ENCODE measurements at places on chromosomes 6 and 20.

DNA sequence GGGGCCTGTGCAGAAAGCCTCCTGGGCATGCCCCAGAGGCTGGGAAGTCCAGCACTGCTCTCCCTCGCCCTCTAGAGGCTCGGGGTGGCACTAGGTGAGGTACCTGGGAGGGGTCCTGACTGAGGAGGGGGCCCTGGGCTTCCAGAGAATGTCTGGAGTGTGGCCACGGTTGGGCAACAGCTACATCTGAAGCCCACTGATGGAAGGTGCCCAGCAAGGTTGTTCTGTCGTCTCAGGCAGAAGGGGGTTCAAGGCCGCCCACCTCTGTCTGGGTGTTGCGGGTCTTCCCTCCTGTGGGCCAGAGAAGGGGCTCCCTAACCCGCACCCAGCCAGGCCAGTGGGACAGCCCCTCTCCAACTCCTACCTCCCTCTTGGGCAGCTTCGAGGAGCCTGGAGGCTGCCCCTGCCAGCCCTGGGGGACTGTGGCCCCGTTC, 11.4 kb upstream of the VEGFA start:
- DNase-seq, result no peak
- no peaks in the 10 kb centered on the region for H3K4me1 ChIP-seq
- no peaks in the 10 kb centered on the region for H3K27me3 ChIP-seq
- H3K4me3 ChIP-seq, result no peak overlapping the region
- no peaks in the 10 kb centered on the region for H3K36me3 ChIP-seq

GRCh38 chr20:45798935-45799642, 7.3 kb downstream of the DNTTIP1 start:
- peak; percentile 73 for DNase-seq
- no peaks in the 10 kb centered on the region for H3K27me3 ChIP-seq
- H3K4me3 ChIP-seq, result no peak overlapping the region
- peak overlapping the region; percentile 40 for H3K27ac ChIP-seq

- peaks cover 4% of the 10 kb centered on the region for H3K4me1 ChIP-seq
- no peak overlapping the region for H3K4me3 ChIP-seq
- DNase-seq, result no peak
- H3K27me3 ChIP-seq, result no peaks in the 10 kb centered on the region
- H3K36me3 ChIP-seq, result no peaks in the 10 kb centered on the region
Observed at GRCh38 chr6:165571721-165572132, 91.3 kb downstream of the PDE10A start.

GRCh38 chr6:110239526-110240274, 59.5 kb downstream of the CDC40 start:
- no peaks in the 10 kb centered on the region for H3K4me1 ChIP-seq
- peaks cover 15% of the 10 kb centered on the region for H3K36me3 ChIP-seq
- H3K4me3 ChIP-seq, result no peak overlapping the region
- DNase-seq, result no peak
- no peaks in the 10 kb centered on the region for H3K27me3 ChIP-seq

- H3K27ac ChIP-seq, result peak overlapping the region; percentile 59
- DNase-seq, result no peak
- no peak overlapping the region for H3K4me3 ChIP-seq
- no peaks in the 10 kb centered on the region for H3K27me3 ChIP-seq
Observed at GRCh38 chr20:44111712-44112335, 75.2 kb downstream of the JPH2 start.

DNA sequence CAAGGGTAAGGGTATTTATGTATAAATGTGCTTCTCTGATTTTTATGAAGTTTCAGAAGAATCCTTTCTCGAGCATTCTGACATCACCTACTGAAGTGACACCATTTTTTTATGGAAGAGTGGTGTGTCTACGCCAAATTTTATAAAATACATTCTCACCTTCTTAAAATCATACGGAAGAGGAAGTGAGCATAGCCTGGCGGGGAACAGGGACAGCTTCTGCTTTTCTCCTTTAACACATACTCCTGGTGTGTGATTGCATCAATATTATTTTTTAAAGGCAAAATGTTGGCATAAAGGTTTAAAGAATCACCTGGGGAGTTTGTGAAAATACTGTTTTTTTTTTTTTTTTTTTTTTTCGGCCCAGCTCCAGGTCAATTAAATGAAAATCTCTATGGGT, 733.6 kb upstream of the MAN1A1 start:
- no peak overlapping the region for H3K4me3 ChIP-seq
- H3K27me3 ChIP-seq, result no peaks in the 10 kb centered on the region
- no peaks in the 10 kb centered on the region for H3K4me1 ChIP-seq
- no peak overlapping the region for H3K27ac ChIP-seq
- DNase-seq, result no peak
- H3K36me3 ChIP-seq, result no peaks in the 10 kb centered on the region

GRCh38 chr20:58144096-58144495, 84.4 kb downstream of the ANKRD60 start:
- no peaks in the 10 kb centered on the region for H3K27me3 ChIP-seq
- no peaks in the 10 kb centered on the region for H3K36me3 ChIP-seq
- DNase-seq, result no peak
- H3K4me3 ChIP-seq, result no peak overlapping the region
- H3K27ac ChIP-seq, result peak overlapping the region; percentile 94
- peaks cover 36% of the 10 kb centered on the region for H3K4me1 ChIP-seq

DNA sequence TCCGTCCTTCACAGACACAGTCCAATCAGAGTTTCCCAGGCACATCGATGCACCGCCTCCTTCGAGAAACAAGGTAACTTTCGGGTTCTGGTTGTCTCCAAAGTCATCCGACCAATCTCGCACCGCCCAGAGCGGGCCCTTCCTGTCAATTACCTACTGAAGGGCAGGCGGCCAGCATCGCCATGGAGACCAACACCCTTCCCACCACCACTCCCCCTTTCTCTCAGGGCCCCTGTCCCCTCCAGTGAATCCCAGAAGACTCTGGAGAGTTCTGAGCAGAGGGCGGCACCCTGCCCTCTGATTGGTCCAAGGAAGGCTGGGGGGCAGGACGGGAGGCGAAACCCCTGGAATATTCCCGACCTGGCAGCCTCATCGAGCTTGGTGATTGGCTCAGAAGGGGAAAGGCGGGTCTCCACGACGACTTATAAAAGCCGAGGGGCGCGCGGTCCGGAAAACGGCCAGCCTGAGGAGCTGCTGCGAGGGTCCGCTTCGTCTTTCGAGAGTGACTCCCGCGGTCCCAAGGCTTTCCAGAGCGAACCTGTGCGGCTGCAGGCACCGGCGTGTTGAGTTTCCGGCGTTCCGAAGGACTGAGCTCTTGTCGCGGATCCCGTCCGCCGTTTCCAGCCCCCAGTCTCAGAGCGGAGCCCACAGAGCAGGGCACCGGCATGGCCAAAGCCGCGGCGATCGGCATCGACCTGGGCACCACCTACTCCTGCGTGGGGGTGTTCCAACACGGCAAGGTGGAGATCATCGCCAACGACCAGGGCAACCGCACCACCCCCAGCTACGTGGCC, at the start of gene HSPA1B:
TSS of gene HSPA1B (plus strand) at position 453 of the 794 bp plus-strand sequence. CDS start at position 666, 213 bp downstream.
- no peaks in the 10 kb centered on the region for H3K27me3 ChIP-seq
- DNase-seq, result peak; percentile 100
- H3K4me3 ChIP-seq, result peak within 1 kb of the TSS; percentile 76
- no peaks in the 10 kb centered on the region for H3K36me3 ChIP-seq

- DNase-seq, result no peak
- H3K4me3 ChIP-seq, result no peak overlapping the region
- no peaks in the 10 kb centered on the region for H3K4me1 ChIP-seq
- H3K27ac ChIP-seq, result no peak overlapping the region
Observed at GRCh38 chr6:137102050-137102848, 57.5 kb upstream of the IL20RA start.

DNA sequence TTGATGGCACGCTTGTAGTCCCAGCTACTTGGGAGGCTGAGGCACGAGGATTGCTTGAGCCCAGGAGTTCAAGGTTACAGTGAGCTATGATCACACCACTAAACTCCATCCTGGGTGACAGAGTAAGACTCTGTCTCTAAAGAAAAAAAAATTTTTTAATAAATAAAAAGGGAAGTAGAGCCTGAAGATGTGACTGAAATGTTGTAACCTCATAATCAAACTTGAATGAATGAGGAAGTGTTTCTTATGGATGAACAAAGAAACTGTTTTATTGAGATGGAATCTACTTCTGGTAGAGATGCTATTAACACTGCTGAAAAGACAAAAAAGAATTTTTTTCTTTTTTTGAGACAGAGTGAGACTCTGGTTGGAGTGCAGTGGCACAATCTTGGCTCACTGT, 6.7 kb downstream of the MAK start:
- no peaks in the 10 kb centered on the region for H3K36me3 ChIP-seq
- no peaks in the 10 kb centered on the region for H3K4me1 ChIP-seq
- no peaks in the 10 kb centered on the region for H3K27me3 ChIP-seq
- no peak overlapping the region for H3K4me3 ChIP-seq
- no peak for DNase-seq

DNA sequence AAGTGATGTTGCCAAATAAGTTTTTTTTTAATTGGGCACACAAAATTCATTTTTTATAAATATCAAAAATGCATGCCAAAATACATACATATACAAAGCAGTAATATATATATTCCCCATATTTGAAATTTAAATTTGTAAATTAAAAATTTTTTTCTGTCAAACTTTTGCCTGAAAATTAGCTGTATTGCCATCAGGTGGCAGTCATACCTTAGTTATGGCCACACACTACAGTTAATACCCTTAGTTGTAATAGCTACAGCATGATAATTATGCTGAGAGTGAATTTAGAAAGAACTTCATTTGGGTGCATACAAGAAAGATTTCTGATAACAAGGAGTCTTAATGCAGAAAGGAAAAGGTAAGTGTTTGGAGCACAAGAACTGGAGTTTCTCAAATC, 46.2 kb upstream of the SDHAF4 start:
- H3K27ac ChIP-seq, result no peak overlapping the region
- no peak overlapping the region for H3K4me3 ChIP-seq
- H3K27me3 ChIP-seq, result no peaks in the 10 kb centered on the region
- DNase-seq, result no peak
- no peaks in the 10 kb centered on the region for H3K36me3 ChIP-seq

- peaks cover 88% of the 10 kb centered on the region for H3K36me3 ChIP-seq
- H3K27me3 ChIP-seq, result no peaks in the 10 kb centered on the region
- H3K27ac ChIP-seq, result no peak overlapping the region
- peaks cover 7% of the 10 kb centered on the region for H3K4me1 ChIP-seq
- peak; percentile 3 for DNase-seq
Observed at GRCh38 chr20:32157611-32158010, 48.1 kb downstream of the TM9SF4 start.

GRCh38 chr20:42572320-42573016, 617.2 kb downstream of the PTPRT start:
- no peak overlapping the region for H3K27ac ChIP-seq
- no peaks in the 10 kb centered on the region for H3K4me1 ChIP-seq

DNA sequence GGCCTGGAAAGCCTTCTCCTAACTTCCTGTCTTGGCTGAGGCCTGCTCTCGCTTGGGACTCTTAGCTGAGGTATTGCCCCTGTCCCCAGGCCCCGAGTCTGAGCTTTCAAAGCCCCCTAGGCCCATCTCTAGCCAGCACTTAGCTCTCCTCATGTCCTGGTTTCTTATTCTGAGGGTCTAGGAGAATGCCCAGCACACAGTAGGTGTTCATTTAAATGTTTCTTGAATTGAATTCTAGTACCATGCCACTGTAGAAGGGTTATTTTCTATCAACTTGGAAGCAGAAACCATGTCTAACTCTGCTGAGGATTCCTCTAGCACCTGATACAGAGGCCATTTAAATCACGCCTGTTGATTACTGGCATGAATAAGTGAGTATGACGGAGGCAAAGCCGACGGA, 98.5 kb downstream of the VEGFA start:
- H3K4me1 ChIP-seq, result no peaks in the 10 kb centered on the region
- DNase-seq, result no peak
- no peaks in the 10 kb centered on the region for H3K36me3 ChIP-seq
- no peak overlapping the region for H3K27ac ChIP-seq
- no peaks in the 10 kb centered on the region for H3K27me3 ChIP-seq
- H3K4me3 ChIP-seq, result no peak overlapping the region

DNA sequence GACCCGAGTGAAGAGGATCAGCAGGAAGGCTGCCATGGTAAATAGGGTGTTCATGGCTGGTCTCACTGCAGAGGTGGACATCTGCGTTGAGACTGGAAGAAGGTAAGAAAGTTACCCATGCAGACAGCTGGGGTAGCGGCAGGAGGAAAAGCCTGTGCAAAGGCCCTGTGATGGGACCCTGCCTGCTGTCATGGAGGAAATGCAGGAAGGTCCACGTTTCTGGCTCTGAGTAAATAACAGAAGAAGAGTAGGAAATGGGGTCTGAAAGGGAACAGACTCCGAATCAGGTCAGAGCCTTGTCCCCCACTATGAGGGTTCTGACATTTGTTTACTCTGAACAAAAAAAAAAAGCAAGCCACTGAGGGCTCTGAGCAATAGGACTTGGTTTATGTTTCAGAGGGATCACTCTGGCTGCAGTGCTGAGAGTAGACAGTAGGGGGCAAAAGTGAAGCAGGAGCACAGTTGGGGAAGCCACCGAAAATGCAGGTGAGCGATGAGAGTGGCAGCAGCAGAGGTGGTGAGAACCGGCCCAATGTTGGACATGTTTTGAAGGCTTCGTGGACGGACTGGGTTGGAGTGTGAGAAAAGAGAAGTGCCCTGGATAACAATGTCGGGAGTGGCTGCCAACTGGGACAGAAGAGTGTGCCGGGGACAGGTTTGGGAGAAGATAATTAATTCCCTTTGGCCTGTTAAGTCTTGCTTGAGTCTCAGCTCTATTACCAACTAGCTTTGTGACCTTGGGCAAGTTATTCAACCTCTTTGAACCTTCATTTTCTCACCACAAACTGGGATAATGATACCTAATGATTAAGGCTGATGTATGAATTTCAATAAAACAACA, 57.9 kb upstream of the MAP7 start:
- peak; percentile 73 for DNase-seq
- peaks cover 19% of the 10 kb centered on the region for H3K4me1 ChIP-seq
- no peaks in the 10 kb centered on the region for H3K27me3 ChIP-seq
- peak overlapping the region; percentile 78 for H3K27ac ChIP-seq
- peaks cover 29% of the 10 kb centered on the region for H3K36me3 ChIP-seq

DNA sequence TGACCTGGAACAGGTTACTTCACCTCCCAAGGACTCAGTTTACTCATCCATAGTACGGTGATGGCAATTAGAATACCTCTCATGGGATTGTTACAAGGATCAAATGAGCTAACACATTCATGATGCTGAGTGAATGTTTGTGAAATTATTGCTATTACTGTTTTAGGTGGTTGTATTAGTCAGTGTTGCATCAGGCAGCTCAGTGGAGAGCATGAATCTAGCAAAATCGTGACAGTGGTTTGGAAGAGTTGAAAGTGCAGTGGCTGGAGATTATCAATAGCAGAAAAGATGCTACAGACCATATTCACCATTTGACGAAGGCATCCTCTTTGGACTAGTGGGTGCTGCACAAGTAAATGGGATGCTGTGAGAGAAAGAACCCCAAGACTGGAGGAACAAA, 50.4 kb upstream of the CTNNBL1 start:
- H3K4me1 ChIP-seq, result no peaks in the 10 kb centered on the region
- no peak overlapping the region for H3K27ac ChIP-seq
- H3K36me3 ChIP-seq, result no peaks in the 10 kb centered on the region
- DNase-seq, result no peak
- no peaks in the 10 kb centered on the region for H3K27me3 ChIP-seq

DNA sequence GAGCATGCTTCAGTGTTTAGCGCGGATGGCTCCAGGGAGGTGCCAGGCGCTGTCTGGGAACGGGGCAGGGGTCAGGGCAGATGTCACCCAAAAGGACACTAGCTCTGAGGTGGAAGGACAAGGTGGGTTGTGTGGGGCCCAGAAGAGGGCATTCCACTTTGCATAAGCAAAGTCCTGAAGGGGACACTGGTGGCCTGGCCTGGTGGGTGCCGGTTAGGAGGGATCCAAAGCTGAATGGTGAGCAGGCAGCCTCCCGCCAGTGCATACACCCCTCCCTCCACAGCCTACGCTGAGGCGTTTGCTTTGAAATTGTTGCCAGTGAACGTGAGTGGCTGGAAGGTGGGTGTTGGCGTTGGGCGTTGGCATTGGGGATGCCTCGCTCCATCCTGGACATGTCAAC, 192.1 kb downstream of the BMP7 start:
- no peak overlapping the region for H3K4me3 ChIP-seq
- H3K36me3 ChIP-seq, result no peaks in the 10 kb centered on the region
- no peak overlapping the region for H3K27ac ChIP-seq
- no peaks in the 10 kb centered on the region for H3K4me1 ChIP-seq

All from tibial artery (tissue), 4 donors.